ENCODE measurements at places on chromosomes 16 and 17.

DNA sequence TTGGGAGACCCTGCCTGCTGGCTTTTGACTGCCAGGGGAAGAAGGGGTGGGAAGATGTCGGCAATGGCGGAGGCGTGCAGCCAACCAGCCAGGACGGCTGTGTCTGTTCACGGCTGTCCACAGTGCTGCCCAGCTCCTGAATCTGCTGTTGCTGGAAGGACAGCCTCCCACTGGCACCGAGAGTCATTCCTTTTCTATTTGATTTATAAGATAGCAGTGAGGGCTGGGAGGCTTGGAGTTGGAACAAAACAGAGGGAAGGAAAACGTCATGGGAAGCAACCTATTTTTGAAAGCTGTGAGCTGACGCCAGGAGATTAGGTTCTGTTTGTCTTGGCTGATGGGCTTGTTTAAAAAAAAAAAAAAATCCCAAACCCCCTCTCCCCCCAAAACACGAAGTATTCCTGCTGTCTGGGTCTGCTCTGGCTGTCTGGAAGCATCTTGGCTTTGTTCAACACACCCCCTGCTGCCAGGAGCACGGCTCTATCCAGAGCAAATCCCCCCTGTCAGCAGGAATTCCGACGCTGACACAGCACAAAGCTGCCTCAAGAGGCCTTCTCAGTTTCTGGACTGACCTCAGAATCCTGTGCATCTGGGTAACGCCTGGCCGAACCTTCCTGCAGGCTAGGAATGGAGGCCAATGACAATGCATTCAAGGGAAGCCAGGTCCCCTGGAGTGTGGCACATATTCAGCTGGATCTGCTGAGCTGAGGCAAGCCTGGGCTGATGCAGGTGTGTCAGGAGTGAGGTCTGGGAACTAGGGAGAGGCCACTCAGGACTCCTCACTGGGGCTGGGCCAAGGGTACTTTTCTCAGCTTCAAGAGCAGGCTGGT is 41.0 kb upstream of the SREBF1 start:
- DNase-seq, result no peak

DNA sequence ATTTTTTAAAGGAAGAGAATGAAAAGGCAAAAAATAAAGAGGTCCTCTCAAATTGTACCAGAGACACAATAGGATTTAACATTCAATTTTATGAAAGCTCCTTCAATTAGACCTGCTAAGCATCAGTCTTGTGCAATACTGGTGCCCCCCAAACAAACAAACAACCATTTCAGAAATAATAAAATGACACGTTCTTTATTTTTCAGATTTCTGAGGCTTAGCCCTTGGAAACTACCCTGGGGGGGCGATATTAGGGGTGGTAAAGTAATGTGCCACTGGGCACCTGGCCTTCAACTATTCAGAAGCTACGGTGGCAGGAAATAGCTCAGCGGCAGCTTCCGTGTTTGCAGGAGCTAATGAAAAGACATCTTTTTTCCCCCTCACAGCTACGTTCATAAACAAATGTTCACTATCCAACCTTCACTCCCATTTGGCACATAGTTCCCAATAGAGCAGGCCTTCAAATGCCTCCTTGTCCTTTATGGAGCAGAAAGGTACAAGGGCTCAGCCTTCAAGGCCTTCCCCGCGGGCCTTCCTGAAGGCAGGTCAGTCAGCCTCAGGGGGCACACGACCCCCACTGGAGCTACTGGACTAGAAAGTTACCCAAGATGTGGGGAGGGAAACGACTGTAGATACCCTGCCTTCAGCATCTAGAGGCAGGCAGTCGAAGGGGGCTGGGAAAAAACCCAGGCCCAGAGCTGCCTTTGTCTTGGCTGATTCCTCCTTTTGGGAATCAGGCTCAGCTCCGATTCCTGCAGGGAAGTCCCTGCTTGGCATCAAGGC is 44.1 kb downstream of the TBX4 start:
- no peak for DNase-seq

- DNase-seq, result no peak
These were observed 163.7 kb upstream of the CHMP6 start for GRCh38 chr17:80827646-80828643.

GRCh38 chr17:42138749-42139492 is 15.9 kb downstream of the RAB5C start:
- no peak for DNase-seq

- no peak for DNase-seq
These were observed 77.7 kb downstream of the XYLT1 start for GRCh38 chr16:17392857-17393692.

DNA sequence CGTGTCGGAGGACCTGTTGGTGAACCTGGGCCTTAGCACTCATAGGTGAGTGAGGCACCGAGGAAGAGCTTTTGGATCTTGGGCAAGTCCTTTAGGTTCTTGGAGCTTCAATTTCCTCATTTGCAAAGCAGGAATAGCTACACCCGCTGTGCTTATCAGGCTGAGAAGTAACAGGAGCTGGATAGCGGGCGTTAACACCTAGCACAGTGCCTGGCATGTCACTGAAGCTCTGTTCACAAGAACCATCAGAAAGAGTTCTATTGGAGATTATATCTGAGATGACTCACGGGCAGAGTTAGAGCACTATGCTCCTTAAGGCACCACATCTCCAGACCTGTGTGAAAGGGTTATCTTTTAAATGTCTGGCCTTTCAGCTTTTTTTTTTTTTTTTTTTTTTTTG is 12.8 kb downstream of the MEOX1 start:
- DNase-seq, result no peak

DNA sequence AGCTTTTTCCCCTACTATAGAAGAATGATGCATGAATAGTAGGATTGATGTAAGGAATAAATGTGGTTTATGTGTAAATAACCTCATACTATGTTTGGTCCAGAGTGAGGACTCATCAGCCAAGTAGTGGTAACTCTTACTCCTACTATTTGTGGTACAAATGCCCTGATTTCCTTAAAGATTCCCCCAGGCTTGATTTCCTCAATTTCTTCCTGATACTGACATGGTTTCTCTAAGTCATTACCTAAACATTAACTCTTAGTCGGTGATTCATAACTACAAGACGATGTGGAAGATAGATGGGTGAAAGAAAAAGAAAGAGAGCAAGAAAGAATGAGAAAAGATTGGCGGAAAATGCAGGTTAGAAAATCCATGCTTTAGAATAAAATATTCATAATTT is 17.2 kb upstream of the MYOCD start:
- no peak for DNase-seq

- no peak for DNase-seq
These were observed 133.9 kb downstream of the SPACA3 start for GRCh38 chr17:33125552-33125950.

GRCh38 chr17:72090108-72090507 is 30.7 kb upstream of the SOX9 start:
- no peak for DNase-seq

DNA sequence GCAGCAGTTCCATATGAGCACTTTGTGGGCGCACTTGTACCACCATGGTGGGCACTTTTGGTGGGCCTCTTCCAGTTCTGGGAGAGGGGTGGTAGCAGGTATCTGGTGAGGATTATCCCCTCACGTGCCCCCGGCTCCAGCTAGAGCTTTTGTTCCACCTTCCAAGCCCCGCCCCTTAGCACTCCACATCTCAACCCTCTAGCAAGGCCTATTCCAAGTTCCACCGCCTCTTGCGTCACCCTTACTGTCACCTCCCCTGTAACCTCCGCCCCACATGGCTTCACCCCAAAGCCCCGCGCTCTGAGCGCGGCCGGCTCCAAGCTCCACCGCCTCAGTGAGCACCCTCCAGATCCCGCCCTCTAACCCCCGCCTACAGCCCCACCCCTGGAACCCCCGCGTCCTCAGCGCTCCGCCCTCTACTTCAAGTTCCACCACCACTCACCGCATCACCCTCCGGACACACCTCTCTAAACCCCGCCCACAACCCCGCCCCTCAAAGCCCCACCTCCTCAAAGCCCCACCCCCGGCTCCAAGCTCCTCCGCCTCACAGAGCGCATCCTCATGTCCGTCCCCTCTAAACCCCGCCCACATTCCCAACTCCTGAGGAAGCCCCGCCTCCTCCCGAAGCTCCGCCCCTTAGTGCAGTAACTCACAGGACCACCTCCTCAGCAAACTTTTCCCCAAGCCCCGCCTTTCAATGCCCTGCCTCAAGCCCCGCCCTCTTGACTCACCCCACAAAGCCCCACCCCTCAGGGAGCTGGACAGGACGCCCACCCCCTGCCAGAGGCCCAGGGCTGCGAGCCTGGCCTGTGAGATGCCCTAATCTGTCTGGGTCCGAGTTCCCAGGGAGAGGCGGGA is 11.1 kb downstream of the SCN4A start:
- DNase-seq, result no peak

- no peak for DNase-seq
These were observed 69.3 kb downstream of the WWP2 start for GRCh38 chr16:69831212-69832123.

DNA sequence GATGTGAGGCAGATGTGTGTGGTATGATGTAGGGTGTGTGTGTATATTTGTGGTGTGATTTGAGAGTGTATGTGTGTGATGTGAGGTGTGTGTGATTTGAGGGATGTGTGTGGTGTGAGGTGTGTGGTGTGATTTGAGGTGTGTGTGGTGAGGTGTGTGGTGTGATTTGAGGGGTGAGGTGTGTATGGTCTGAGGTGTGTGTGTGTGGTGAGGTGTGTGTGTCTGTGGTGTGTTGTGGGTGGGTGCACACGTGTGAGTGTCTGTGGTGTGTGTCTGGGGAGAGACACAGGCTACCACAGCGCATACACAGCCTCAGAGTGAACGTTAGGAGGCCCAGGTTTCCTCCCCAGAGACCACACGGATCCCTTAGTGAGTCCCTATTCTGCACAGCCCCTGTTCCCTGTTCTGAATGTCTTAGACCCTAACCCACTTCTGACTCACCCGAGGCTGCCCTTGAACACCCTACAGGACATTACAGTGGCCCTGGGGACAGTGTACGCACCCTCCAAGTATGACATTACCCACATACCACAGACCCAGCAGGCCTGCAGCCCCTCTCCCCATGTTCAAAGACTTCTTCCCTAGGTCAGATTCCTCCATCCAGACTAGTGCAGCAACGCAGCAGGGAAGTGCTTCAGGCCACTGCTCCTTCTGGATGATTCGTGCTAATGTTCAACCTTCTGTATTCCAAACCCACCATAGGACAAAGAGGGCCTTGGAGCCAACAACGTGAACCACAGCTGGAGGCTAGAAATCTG is 3.5 kb upstream of the RAB37 start:
- no peak for DNase-seq

DNA sequence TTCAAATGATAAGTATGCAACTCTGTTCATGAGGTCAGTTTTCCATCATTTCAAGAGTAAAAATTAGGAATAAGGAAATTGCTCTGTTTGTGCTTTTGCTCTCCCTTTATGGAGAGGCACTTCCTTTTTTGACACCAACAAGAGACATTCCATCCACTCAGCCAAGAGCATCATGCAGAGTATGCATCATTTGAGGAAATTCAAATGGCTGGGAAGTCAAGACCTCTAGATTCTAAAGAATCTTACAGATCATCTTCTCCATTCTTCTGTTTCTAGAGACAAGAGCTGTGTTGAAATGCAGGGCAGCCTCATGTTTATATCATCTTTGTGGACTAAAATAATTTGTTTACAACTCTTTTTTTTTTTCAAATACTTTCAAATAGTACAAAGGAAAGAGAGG is 669.4 kb downstream of the CDH11 start:
- DNase-seq, result no peak

GRCh38 chr16:3112881-3113574 is 642 bp downstream of the ZNF205 start:
- no peak for DNase-seq

GRCh38 chr16:58815181-58815888 is 81.2 kb upstream of the GOT2 start:
- no peak for DNase-seq

DNA sequence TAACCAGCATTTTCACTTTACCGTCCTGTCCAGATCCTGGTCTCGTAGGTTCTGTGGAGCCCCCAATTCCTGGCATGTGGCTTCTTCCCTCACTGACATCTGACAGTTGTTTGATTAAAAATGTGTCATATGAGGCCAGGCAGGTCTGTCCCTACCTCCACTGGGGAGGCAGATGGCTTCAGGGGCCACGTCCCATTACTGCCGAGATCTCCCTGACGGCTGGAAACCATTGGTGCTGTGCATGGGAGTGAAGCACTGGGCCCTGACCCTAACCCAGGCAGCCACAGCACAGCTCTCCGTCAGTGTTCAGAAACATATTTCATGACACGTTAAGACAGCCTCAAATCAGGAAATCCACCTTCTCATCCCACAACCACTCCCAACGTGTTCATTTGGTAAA is 77.5 kb downstream of the GNAO1 start:
- no peak for DNase-seq

GRCh38 chr16:50831751-50832150 is 89.9 kb downstream of the CYLD start:
- no peak for DNase-seq

- no peak for DNase-seq
These were observed 365.7 kb downstream of the SEC14L1 start for GRCh38 chr17:77506371-77506991.

GRCh38 chr16:63995025-63995424 is 1126.8 kb downstream of the CDH11 start:
- no peak for DNase-seq

- no peak for DNase-seq
These were observed 13.4 kb downstream of the EPN2 start for GRCh38 chr17:19250421-19251173.

DNA sequence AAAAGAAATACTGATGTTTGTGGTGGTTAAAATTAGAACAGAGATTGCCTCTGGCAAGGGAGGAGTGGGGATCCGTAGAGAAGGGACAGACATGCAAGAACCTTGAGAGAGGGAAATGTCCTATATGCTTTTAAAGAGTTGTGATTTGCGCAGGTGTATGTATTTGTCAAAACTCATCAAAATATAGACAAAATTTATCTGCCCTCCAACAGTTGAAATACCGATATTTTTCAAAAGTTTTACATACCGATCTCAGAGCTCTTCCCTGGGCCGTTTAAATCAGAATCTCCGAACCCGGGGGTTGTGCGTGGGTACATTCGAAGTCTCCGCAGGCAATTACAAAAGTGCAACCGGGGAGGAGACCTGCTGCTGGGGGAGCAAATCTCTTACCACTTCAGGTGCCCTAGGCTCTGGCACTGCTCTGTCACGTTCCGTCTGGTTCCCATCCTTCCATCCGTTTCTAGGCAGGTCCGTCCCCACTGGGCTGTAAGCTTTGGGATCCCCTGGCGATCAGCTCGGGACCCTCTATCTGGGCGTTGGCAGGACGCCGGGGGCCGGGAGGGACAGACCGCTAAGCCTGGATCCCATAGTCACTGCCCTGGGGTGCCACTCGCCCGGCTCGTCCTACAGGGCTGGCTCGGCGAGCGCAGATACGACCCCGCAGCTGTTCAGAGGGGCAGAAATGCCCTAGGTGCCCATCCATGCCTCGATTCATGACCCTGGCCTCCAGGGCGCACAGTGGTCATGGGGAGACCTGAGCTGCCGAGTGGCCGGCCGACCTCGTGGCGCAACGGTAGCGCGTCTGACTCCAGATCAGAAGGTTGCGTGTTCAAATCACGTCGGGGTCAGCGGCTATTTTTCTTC is 4.2 kb downstream of the BORCS6 start:
- DNase-seq, result peak; percentile 86

DNA sequence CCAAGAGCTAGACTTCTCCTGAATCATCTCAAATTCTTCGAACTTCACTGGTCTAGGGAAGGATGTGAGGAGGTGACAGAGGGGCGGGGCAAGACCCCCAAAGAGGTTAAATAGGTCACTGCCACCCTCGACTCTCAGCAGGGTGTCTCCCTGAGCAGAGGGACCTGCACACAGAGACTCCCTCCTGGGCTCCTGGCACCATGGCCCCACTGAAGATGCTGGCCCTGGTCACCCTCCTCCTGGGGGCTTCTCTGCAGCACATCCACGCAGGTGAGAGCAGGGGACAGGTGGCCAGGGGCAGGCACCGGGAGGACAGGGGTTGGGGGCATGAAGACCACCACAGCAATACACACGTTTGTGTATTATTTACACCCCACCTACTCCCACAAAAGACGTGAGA is 9.2 kb downstream of the CCL17 start:
- DNase-seq, result no peak

GRCh38 chr17:70059071-70059470 is 16.0 kb upstream of the KCNJ16 start:
- no peak for DNase-seq
